NCI-H2081 (cell line): ENCODE measurements at places on chromosomes 7 and 10.
A peak's percentile ranks its signal among the peaks of the same experiment; 100 is the strongest.

DNA sequence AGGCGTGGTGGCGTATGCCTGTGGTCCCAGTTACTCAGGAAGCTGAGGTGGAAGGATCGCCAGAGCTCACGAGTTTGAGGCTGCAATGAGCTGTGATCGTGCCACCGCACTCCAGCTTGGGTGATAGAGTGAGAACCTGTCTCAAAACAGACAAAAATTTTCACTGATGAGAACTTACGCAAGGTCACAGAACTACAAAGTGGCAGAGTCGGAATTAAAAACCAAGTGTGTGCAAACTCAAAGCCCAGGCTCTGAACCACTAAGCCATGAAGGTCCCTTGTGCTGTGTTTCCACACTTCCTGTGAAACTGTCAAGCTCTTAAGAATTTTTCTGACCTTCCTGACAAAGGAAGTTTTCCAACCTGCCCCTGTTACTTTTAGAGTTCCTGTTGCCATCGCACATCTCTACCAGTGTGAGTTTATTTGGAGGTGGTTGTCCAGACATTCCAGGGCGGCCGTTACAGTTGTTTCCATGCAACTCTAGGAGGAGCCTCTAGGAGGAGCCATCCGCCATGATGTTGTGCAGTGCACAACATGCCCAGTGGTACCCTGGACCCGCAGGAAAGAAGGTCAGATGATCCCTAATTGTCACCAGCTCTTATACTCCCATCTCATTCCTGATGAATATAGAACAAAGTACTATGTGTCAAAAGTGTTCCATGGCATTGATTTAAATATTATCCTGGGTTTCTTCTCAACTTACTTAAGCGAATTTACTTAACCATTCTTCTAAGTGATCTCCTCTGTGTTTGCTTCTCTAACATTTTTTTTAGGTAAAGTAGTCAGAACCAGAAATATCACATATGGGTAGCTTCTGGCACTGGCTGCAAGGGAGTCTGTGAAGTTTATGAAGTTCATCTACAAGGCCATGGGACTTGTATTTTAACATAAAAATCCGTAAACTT, 49.0 kb upstream of the LYZL1 start:
- no peak for DNase-seq

DNA sequence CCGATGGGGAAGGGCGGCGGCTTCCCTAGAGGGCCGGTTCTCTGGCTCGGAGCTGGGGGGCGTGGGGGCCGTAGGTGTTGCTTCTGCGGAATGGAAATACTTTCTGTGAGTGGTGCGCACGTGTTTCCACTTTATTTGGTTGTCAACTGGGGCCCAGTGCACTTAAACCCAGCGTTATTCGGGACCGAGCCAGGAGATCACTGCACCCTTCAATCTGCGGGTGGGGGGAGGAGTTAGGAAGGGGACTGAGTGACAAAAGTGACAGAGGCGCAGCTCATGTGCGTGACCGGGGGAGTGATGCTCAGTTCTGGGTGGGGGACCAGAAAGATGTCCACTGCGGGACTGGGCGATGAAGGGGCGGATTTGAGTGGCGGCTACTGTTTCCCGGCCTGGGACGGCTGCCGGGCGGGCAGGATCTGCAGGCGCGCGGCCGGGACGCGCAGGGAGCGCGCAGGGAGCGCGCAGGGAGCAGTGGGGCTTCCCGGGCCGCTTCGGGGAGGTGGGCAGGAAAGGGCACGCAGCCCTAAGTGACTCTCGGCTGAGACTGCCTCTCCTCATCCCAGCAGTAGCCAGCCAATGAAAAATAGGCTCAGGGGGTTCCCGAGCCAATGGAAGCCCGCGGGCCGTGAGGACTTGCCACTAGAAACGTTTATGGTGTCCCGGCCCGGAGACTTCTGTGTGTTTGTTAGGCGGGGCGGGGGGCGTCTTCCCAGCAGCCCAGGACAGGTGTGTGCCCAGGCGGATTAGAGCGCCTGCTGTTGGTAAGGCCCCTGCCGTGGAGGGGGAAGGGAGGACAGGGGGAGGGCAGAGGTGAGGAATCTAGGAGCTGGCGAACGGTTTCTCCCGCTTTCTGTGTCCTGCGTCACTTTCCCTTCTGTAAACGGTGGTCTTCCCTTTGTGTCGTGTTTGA, 54.3 kb upstream of the KDM7A start:
- DNase-seq, result peak; percentile 93

- DNase-seq, result no peak
Observed at GRCh38 chr7:47816647-47817046, 131.6 kb downstream of the PKD1L1 start.

- DNase-seq, result no peak
Observed at GRCh38 chr7:129115676-129116075, 28.8 kb upstream of the TSPAN33 start.

GRCh38 chr10:48601789-48602188, 3.1 kb downstream of the ARHGAP22 start:
- no peak for DNase-seq

GRCh38 chr7:84394219-84394618, 199.6 kb upstream of the SEMA3A start:
- no peak for DNase-seq
